ENCODE measurements at places on chromosomes 5 and 9.

DNA sequence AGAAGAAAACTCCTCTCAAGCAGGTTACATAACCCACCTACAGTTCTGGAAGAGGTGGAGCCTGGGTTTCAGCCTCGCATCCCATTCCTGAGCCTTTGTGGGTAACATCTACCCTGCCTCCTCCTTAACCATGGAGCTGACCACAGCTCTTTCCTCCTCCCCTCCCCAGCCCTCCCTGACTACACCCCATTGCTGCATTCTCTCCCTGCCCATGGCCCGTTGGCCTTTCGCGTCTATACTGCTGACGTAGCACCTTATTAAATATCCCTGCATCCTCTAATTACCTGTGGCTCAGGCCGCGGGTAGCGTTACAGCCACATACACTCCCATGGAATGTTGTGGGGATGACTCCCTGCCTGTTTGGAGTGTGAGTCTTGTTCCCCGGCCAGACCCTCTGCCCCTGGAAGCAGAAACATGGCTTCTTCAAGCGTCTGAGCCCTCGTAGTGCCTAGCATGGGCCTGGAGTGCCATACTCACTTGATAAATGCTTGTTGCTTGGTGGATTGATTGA, 72.8 kb downstream of the WWC1 start:
- no peak for DNase-seq

- DNase-seq, result no peak
These were observed 186.3 kb downstream of the NFIB start for GRCh38 chr9:14127656-14128055.

- DNase-seq, result no peak
These were observed 4.8 kb downstream of the KIAA0825 start for GRCh38 chr5:94613583-94613982.

- no peak for DNase-seq
These were observed 47.9 kb upstream of the XPA start for GRCh38 chr9:97744710-97745708.

DNA sequence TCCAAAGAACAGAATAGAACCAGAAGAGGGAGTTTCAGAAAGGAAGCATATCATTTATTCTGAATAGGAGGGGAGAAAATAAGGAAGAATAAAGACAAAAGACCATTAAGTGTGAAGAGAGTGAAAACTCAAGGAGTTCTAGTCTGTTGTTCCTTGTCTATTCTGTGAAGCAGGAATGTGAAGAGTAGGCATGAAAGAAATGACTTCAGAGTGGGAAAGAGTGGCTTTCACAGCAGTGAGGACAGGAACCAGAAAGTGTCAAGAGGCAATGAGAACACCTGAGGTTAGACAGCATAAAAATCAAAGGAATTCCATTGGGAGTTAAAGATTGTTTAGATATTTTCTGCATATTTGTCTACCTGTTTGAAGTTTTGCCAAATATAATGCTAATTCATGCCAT, 768.8 kb upstream of the GRAMD2B start:
- DNase-seq, result no peak

GRCh38 chr9:109320742-109321448, at the start of gene EPB41L4B:
TSS of gene EPB41L4B (minus strand) at chr9:109321059. CDS start at chr9:109320446, 613 bp downstream.
- DNase-seq, result peak; percentile 56

DNA sequence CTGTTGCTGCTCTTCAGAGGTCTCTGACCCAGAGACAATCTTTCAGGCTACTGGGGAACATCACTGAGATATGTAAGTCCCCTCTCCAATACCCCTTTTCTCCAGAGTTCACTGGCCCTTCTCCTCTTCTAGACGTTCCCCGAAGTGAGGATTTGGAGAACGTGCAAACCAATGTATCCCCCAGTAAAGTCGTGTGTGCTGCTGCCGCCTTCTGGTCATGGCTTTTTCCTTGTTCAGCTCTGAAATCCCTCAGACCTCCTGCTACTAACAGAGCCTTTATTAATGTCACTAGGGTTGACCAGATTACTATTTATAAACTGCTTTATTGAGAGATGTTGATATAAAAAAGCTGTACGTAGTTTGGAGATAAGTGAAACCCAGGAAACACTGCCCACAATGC, 1028.6 kb downstream of the CDH9 start:
- DNase-seq, result no peak

Data from effector memory CD8-positive, alpha-beta T cell (primary cell).